Esophagus squamous epithelium (tissue), 5 donors: ENCODE measurements at places on chromosomes 16 and 17. TPM values are rescaled to one million over a fixed set of nuclear protein-coding genes. Genes with fewer than 3 reads are reported as not detected.

GRCh38 chr17:61717352-61717751, 126.3 kb upstream of the NACA2 start:
- DNase-seq: no peak
- H3K27me3 ChIP-seq: no peaks in the 10 kb centered on the region
- H3K36me3 ChIP-seq: no peaks in the 10 kb centered on the region
- no peak overlapping the region for H3K4me3 ChIP-seq

GRCh38 chr17:798246-798645, 16.1 kb downstream of the MRM3 start:
- no peak for DNase-seq
- H3K27ac ChIP-seq: no peak overlapping the region
- H3K4me3 ChIP-seq: no peak overlapping the region
- H3K4me1 ChIP-seq: peaks cover 7% of the 10 kb centered on the region

DNA sequence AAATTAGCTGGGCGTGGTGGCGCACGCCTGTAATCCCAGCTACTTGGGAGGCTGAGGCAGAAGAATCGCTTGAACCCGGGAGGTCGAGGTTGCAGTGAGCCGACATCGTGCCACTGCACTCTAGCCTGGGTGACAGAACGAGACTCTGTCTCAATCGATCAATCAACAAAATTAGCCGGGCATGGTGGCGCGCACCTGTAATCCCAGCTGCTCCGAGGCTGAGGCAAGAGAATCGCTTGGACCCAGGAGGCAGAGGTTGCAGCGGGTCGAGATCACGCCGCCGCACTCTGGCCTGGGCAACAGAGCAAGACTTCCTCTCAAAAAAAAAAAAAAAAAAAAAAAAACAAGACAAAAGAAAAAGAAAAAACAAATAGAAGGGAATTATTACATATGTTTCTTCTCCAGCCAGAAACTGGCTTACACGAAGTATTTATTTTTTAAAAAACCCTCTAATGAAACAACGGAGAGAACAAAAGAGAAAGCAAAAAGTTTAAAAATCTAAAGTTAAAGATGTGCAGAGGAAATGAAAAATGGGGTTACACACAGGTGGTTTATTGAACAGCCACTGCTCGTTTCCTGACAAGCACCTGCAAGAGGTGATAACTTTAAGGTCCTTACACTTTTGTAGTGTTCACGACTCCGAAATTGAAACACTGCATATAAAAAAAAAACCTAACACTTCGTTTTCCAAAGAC, 1.4 kb downstream of the SYNRG start:
- H3K4me3 ChIP-seq: peak overlapping the region; percentile 82
- H3K27ac ChIP-seq: peak overlapping the region; percentile 96
- H3K27me3 ChIP-seq: no peaks in the 10 kb centered on the region
- H3K36me3 ChIP-seq: peaks cover 3% of the 10 kb centered on the region
- no peak for DNase-seq

DNA sequence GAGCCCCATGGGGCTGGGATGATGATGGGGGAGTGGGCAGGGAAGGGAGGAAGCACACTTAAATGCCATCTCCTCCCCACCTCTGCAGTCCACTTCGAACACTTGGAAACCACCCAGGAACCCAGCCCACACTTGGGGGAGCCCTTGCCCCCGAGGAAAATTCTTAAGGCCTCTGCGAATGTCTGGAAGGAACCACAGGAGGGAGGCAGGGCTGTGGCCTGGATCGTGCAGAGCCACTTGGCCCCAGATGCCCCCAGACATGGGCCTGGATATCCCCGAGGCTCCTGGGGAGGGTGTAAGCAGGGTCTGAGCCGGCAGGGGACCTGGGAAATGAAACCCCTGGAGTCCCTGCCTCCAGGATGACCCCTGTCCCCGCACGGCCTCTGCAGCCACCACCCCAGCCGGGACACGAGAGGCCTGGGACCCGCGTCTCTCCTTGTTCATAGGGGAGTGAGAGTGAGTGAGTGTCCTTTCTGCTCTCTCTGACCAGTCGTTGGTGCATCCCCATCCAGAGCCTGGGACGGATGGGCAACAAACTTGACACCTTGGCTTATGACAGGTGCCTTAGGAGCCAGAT, 11.8 kb upstream of the MTSS2 start:
- peak overlapping the region; percentile 95 for H3K27ac ChIP-seq
- no peaks in the 10 kb centered on the region for H3K36me3 ChIP-seq
- peaks cover 100% of the 10 kb centered on the region for H3K4me1 ChIP-seq
- no peak overlapping the region for H3K4me3 ChIP-seq
- no peak for DNase-seq
- H3K27me3 ChIP-seq: no peaks in the 10 kb centered on the region

DNA sequence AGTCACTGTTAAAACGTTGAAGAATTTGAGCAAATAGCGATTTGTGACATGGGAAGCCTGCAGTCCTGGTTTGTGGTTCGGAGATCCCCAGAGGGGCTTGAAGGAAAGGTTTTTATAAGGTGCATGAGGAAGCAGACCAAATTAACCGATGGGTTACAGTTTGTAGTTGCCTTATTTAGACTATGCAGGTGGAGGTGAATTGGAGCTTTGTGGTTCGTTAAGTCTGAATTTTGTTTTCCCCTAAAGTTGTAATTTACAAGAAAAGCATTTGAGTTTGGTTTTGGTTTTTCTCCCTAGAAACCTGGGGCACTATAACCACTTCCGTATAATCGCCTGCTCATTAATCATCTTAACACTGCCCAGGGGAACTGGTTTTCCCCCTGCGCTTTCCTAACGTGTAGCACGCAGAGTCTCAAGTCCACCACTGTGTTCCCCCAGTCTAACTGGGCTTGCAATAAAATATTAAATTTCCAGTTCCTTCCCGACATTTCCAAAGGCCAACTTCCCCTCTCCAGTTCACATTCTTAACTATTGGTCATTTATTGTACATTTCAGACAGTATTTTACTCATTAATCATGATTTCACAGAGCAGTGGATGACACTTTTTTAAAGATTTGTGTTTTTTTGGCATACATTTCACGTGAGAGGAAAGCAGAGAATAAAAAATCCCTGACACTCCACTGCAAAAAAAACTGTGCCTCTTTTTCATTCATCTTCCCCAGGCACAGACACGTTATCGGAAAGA, 932 bp downstream of the ZNF267 start:
- peaks cover 6% of the 10 kb centered on the region for H3K36me3 ChIP-seq
- H3K27me3 ChIP-seq: no peaks in the 10 kb centered on the region
- no peak for DNase-seq
- H3K4me3 ChIP-seq: peak overlapping the region; percentile 99

DNA sequence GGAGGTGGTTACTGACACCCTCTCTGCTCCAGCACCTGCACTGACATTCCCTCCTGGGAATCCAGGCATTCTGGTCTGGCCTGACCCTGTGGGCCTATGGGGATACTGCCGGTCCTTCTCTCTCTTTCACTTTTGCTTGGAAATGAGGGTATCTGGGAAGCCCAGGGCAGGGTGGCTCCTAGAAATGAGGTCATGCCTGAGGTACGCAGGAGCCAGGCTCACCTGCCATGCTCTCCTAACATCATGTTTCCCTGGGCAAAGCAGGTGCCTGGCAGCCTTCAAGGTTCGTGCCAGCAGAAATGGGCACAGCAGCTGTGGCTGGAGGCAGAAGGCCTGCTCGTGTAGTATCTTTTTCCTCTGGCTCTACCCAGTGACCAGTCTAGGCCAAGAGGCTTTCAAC, 3.3 kb downstream of the ITGA3 start:
- H3K4me1 ChIP-seq: peaks cover 67% of the 10 kb centered on the region
- peak overlapping the region; percentile 1 for H3K4me3 ChIP-seq
- no peaks in the 10 kb centered on the region for H3K36me3 ChIP-seq
- DNase-seq: no peak

- H3K36me3 ChIP-seq: peaks cover 19% of the 10 kb centered on the region
- peaks cover 91% of the 10 kb centered on the region for H3K4me1 ChIP-seq
- DNase-seq: no peak
- no peak overlapping the region for H3K4me3 ChIP-seq
- H3K27ac ChIP-seq: peak overlapping the region; percentile 96
Measured at GRCh38 chr16:84836234-84836647, 16.5 kb downstream of the CRISPLD2 start.

Gene WNK4
- 7.1 TPM for total RNA-seq

GRCh38 chr16:11794996-11795886, 1.8 kb downstream of the ZC3H7A start:
- peak overlapping the region; percentile 92 for H3K27ac ChIP-seq
- H3K4me3 ChIP-seq: no peak overlapping the region
- no peaks in the 10 kb centered on the region for H3K27me3 ChIP-seq
- no peak for DNase-seq
- no peaks in the 10 kb centered on the region for H3K36me3 ChIP-seq

Gene BAIAP3
- total RNA-seq: 2.7 TPM

- DNase-seq: no peak
- H3K4me1 ChIP-seq: peaks cover 59% of the 10 kb centered on the region
- H3K36me3 ChIP-seq: peaks cover 31% of the 10 kb centered on the region
- no peak overlapping the region for H3K4me3 ChIP-seq
Measured at GRCh38 chr16:88754912-88755744, 29.9 kb downstream of the PIEZO1 start.

Gene ACSM2B
- total RNA-seq: not detected

Gene TP53TG3B
- total RNA-seq: not detected

Gene MYL4
- not detected for total RNA-seq

- H3K36me3 ChIP-seq: no peaks in the 10 kb centered on the region
- no peaks in the 10 kb centered on the region for H3K27me3 ChIP-seq
- H3K4me3 ChIP-seq: no peak overlapping the region
- no peaks in the 10 kb centered on the region for H3K4me1 ChIP-seq
- DNase-seq: no peak
- no peak overlapping the region for H3K27ac ChIP-seq
Measured at GRCh38 chr16:66020046-66020445, 346.4 kb upstream of the CDH5 start.

Gene TRAF7
- 68.0 TPM for total RNA-seq

Gene KRTAP4-3
- not detected for total RNA-seq

DNA sequence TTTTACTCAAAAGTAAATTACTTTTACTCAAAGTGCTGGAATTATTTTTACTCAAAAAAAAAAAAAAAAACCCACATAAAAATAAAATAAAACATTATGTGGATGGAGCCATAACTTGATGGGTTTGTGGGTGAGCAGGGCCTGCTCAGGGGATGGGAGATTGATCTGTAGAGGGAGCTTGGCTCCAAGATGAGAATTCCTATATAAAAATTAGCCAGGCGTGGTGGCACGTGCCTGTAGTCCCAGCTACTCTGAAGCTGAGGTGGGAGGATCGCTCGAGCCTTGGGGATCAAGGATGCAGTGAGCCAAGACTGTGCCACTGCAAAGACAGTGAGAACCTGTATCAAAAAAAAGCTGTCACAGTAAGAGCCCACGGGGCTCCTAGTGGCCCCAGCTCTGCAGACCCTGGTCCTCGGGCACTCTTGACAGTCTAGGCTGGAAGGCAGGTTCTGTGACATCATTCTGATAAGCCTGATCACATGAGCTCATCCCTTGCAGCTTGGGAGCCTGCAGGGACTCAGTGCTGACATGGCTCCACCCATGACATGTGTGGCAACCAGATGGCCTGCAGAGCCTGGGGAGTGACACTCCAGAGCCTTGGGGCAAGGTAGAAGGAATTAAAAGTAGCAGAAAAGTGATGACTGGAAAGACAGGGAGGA, 42.5 kb downstream of the ST3GAL2 start:
- DNase-seq: no peak
- H3K36me3 ChIP-seq: peaks cover 33% of the 10 kb centered on the region
